Gastrocnemius medialis (tissue), 4 donors: ENCODE measurements at places on chromosomes 13 and 19. TPM values are rescaled to one million over a fixed set of nuclear protein-coding genes. Genes with fewer than 3 reads are reported as not detected.

DNA sequence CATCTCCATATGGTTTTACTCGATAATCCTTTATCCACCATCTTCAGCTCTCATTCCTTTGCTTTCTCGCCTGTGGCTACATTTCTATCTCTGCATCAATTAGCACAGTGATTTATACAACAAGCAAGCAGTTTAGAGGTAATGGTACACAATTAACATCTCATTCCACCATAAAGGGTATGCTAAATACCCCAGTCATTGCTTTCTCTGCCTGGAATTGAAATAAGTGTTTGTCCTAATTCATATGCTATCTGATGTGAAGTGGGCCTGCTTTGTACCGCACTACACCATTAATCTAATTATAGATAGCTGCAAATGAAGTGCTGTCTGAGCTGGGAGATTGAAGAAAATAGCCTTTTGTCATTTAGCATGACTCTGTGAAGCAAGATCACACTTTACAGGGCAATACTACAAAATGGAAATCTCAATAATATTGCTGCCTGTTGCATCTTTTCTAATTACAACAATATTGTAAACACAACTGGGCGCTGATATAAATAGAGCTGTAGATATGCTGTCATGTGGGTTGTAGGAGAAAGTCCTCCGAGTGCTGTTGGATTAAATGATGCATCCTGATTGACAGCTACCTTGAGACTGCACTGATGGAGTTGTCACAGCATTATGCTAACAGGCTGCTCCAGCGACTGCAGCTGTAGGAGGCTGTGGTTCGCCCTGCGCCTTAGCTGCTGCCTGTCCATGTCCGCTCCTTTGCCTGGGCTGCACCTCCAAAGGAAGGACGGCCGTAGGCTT, 78.2 kb downstream of the GGACT start:
- no peak overlapping the region for H3K4me3 ChIP-seq
- peaks cover 3% of the 10 kb centered on the region for H3K4me1 ChIP-seq
- no peaks in the 10 kb centered on the region for H3K36me3 ChIP-seq
- H3K27me3 ChIP-seq, result no peaks in the 10 kb centered on the region
- no peak for DNase-seq

- H3K27me3 ChIP-seq, result no peaks in the 10 kb centered on the region
- DNase-seq, result no peak
- H3K4me1 ChIP-seq, result no peaks in the 10 kb centered on the region
- H3K4me3 ChIP-seq, result no peak overlapping the region
- no peak overlapping the region for H3K27ac ChIP-seq
Measured at GRCh38 chr19:34128558-34129250, 43.6 kb upstream of the LSM14A start.

DNA sequence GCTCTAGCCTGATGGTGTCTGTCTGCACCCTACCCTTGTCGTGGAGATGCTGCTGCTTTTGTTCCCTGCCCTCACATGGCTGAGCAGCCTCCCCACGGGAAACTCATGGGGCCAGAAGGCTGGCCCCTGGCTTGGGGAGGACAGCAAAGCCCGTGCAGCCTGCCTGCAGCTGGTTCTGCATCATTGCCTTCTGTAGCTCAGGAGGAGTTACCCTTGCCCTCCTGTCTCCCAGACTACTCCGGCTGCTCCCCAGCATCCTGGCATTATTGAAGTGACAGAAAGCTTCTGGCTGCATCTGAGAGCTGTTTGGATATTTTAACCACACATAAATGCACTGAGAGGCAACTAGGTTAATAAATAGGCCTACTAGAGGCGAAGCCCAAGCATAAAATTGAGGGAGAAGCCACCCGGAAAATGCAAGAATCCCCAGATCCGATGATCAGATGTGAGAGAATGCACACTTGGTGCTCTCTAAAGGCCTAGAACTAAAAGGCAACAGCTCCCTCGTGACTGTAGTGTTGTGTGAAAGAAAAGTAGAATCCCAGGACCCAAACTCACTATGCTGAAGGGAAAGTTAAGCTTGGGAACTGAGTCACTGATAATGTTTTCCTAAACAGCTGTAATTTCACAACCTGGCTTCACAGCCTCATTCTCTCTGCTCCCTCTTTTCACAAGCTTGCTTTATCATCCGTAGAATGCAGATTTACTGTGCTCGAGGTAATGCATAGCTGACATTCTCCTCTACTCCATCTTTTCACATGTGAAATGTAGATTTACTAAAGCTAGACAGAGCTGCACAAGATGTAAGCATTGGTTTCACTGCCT, 110.8 kb downstream of the TNFRSF19 start:
- DNase-seq, result no peak
- no peaks in the 10 kb centered on the region for H3K36me3 ChIP-seq
- no peaks in the 10 kb centered on the region for H3K4me1 ChIP-seq
- H3K27ac ChIP-seq, result no peak overlapping the region

- H3K4me1 ChIP-seq, result no peaks in the 10 kb centered on the region
- no peaks in the 10 kb centered on the region for H3K27me3 ChIP-seq
- H3K36me3 ChIP-seq, result no peaks in the 10 kb centered on the region
- no peak overlapping the region for H3K4me3 ChIP-seq
- H3K27ac ChIP-seq, result no peak overlapping the region
- DNase-seq, result no peak
Measured at GRCh38 chr19:34888091-34888490, 38.6 kb upstream of the ZNF30 start.

- H3K4me3 ChIP-seq, result no peak overlapping the region
- no peak overlapping the region for H3K27ac ChIP-seq
- no peak for DNase-seq
Measured at GRCh38 chr13:84844473-84844872, 954.7 kb downstream of the SLITRK6 start.

Gene RFPL4A
- not detected for total RNA-seq

Gene OR7D2
- 0.13 TPM for total RNA-seq

DNA sequence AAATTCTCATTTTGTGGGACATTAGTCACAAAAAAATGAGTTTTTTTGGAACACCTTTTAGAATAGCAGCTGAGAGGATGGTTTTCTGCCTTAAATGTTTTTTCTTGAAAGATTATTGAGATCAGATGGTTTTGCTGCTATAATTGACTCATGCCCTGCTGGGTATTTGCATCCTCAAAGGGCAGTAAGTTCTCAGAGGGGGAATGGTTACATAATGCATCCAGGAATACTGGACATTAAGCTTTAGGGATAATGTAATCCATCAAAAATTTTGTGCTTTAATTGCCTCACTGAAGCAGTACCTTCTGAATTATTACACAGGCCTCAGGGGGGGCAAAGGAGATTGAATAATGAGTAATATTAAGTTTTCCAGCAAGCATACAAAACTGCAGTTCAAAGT, 866.3 kb upstream of the SPRY2 start:
- no peak overlapping the region for H3K27ac ChIP-seq
- H3K4me3 ChIP-seq, result no peak overlapping the region

- peaks cover 14% of the 10 kb centered on the region for H3K4me1 ChIP-seq
- peak; percentile 63 for DNase-seq
- peak overlapping the region; percentile 61 for H3K4me3 ChIP-seq
- H3K27ac ChIP-seq, result peak overlapping the region; percentile 77
Measured at GRCh38 chr19:46297700-46298478, 1.0 kb downstream of the HIF3A start.

DNA sequence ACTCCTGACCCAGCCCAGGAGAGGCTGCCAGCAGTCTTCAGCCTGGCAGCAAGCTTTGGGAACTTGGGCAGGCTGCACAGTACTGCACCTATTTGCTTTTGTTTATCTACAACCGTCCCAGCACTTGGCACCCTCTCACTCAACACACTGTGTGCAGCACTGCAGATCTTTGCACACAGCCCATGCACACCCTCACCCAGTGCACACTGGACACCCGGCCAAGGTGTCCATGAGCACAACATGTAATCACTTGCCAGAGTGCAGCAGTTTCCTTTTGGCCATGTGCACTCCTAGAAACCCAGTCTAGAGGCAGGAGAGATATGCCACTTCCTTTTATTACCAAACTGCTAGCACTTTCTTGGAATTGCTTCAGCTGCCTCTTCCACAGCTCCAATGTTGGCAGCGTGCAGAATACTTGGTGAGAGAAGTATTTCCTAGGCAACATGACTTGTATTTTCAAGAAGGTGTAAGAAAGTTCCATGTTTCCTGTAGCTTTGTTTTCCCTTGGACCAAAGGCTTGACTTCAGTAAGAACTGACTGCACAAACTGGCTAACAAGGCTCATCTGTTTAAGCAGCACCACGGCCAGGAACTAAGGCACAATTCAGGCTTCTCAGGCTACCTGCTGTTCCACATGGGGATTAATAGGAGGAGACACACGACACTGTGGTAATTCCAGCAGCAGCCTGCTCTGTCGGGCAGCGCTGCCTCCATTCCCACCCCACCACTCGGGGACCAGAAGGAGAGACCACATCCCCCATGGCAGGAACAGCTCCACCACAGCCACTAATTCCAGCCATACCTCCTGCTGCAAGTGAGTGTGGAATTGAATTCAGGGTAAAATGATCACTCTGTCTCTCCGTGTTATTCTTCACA, 15.3 kb downstream of the ATP7B start:
- H3K27ac ChIP-seq, result no peak overlapping the region
- no peaks in the 10 kb centered on the region for H3K27me3 ChIP-seq
- H3K4me3 ChIP-seq, result no peak overlapping the region
- no peak for DNase-seq

- peaks cover 5% of the 10 kb centered on the region for H3K4me1 ChIP-seq
- H3K27me3 ChIP-seq, result no peaks in the 10 kb centered on the region
- no peak for DNase-seq
Measured at GRCh38 chr13:113887700-113888201, 23.9 kb upstream of the GAS6 start.

- H3K36me3 ChIP-seq, result no peaks in the 10 kb centered on the region
- DNase-seq, result no peak
- H3K4me3 ChIP-seq, result peak overlapping the region; percentile 73
- no peaks in the 10 kb centered on the region for H3K27me3 ChIP-seq
- peak overlapping the region; percentile 85 for H3K27ac ChIP-seq
Measured at GRCh38 chr19:29873801-29874575, 62.2 kb downstream of the CCNE1 start.

DNA sequence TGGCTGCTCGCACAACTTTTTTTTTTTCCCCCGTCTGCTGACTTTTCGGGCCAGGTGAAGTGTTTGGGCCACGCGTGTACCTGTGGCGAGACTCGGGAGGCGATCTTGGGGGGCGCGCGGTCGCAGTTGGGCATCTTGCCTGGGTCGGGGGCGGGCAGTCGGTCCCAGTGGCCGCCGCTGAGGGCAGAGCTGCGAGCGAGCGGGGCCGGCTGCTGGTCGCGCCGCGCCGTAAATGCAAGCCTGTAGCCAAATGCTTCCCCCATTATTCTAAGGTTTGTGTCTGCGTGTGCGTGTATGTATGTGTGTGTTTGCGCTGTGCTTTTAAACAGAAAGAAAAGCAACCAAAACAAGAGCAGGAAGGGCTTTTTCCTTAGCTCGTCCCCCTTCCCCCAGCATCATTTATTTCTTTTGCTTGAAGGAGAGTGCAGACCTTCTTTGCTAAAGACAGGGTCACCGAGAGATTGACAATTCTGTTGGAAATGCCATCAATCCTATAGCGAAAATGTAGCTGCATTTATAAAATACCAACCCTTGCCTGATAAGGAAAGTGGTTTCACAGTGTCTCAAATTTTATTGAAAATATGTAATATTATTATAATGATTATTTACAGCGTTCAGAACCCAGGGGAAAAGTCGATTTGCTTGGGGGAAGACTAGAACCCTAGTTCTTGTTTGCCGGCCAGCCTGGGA, 143.2 kb upstream of the ZNF536 start:
- no peak overlapping the region for H3K4me3 ChIP-seq
- no peaks in the 10 kb centered on the region for H3K36me3 ChIP-seq
- peaks cover 65% of the 10 kb centered on the region for H3K27me3 ChIP-seq
- peaks cover 5% of the 10 kb centered on the region for H3K4me1 ChIP-seq

Gene HAUS8
- total RNA-seq, result 3.4 TPM

Gene EXOC3L2
- not detected for total RNA-seq

Gene NCLN
- total RNA-seq, result 50.6 TPM

Gene CGB1
- total RNA-seq, result not detected

Gene RNF225
- not detected for total RNA-seq

Gene MTUS2
- not detected for total RNA-seq

GRCh38 chr19:35556846-35557538, 6.5 kb downstream of the ATP4A start:
- peaks cover 9% of the 10 kb centered on the region for H3K4me1 ChIP-seq
- H3K27me3 ChIP-seq, result peaks cover 19% of the 10 kb centered on the region
- H3K27ac ChIP-seq, result no peak overlapping the region
- no peak overlapping the region for H3K4me3 ChIP-seq
- H3K36me3 ChIP-seq, result no peaks in the 10 kb centered on the region

- DNase-seq, result no peak
- H3K4me3 ChIP-seq, result no peak overlapping the region
- no peak overlapping the region for H3K27ac ChIP-seq
- H3K27me3 ChIP-seq, result no peaks in the 10 kb centered on the region
- H3K4me1 ChIP-seq, result peaks cover 7% of the 10 kb centered on the region
- no peaks in the 10 kb centered on the region for H3K36me3 ChIP-seq
Measured at GRCh38 chr19:16045171-16045570, 31.1 kb upstream of the TPM4 start.

DNA sequence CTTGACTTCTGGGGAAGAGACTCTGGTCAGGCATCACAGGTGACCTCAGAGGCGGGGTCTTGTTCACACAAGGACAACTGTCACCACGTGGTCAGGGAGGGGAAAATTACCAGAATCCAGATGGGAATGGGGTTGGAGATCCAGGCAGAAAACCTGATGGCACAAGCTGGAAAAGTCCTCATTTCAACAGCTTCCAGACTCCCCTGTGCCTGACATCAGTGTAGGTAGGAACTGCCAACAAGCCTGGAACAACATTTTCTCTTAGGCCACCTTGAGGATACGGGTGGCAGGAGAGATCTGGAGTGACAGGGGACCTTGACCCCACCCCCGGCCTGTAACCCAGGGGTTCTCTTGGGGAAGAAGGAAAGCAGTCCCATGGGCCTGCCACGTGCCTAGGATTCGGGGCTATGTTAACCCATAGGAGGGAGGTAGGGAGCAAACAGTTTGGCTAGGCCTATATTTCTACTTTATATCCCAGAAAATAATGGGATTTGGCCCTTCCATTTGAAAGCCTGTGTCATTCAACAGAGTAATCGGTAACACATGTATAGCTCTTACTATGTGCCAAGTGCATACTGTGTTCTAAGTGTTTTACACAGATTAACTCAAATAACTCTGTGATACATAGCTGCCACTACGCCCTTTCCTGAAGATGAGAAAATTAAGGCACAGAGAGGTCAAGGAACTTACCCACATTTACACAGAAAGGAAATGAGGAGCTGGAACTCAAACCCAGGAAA, 44.9 kb upstream of the C13orf42 start:
- H3K4me3 ChIP-seq, result no peak overlapping the region
- no peak overlapping the region for H3K27ac ChIP-seq
- no peak for DNase-seq
- H3K27me3 ChIP-seq, result peaks cover 3% of the 10 kb centered on the region
- H3K36me3 ChIP-seq, result no peaks in the 10 kb centered on the region

GRCh38 chr13:36417331-36417730, 15.0 kb upstream of the CCNA1 start:
- no peak overlapping the region for H3K27ac ChIP-seq
- no peaks in the 10 kb centered on the region for H3K4me1 ChIP-seq
- H3K36me3 ChIP-seq, result no peaks in the 10 kb centered on the region
- no peaks in the 10 kb centered on the region for H3K27me3 ChIP-seq
- DNase-seq, result no peak
- no peak overlapping the region for H3K4me3 ChIP-seq

Gene CYP4F2
- not detected for total RNA-seq

- DNase-seq, result peak; percentile 47
- H3K4me1 ChIP-seq, result peaks cover 12% of the 10 kb centered on the region
- H3K27ac ChIP-seq, result peak overlapping the region; percentile 74
- peak overlapping the region; percentile 31 for H3K4me3 ChIP-seq
Measured at GRCh38 chr19:38210458-38210987, 13.5 kb downstream of the DPF1 start.
